ENCODE measurements at places on chromosomes 2 and 18. TPM values are rescaled to one million over a fixed set of nuclear protein-coding genes. Genes with fewer than 3 reads are reported as not detected.

SLC19A3 gene
- total RNA-seq: 3.1 TPM

NAB1 gene
- total RNA-seq: 129 TPM

ABCB11 gene
- 0.38 TPM for total RNA-seq

SPHKAP gene
- 8.7 TPM for total RNA-seq

ADRA2B gene
- total RNA-seq: 1.9 TPM

NAT8 gene
- not detected for total RNA-seq

GALR1 gene
- total RNA-seq: 0.16 TPM

CROCC2 gene
- total RNA-seq: 0.16 TPM

Measured in camera-type eye (tissue), 1 donor.